Hypothalamus (tissue), 51 donors: ENCODE measurements at places on chromosomes 5 and 9.

DNA sequence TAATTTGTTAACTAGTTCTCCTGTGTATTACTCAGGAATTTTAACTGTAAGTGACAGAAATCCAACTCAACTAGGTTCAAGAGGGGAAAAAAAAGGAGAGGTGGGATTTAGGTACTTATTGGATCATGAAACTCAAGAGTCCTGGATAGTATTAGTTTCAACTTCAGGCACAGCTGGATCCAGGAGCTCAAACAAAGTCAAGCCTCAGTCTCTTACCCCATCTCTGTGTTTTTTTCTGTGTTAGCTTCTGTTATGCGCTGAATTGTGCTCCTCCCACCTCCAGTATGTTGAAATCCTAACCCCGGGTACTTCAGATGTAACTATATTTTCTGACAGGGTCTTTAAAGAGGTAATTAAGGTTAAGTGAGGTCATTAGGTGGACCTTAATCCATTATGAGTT is 53.5 kb downstream of the SMIM23 start:
- no peak for DNase-seq

GRCh38 chr9:1285526-1285925 is 235.4 kb downstream of the DMRT2 start:
- DNase-seq: no peak

DNA sequence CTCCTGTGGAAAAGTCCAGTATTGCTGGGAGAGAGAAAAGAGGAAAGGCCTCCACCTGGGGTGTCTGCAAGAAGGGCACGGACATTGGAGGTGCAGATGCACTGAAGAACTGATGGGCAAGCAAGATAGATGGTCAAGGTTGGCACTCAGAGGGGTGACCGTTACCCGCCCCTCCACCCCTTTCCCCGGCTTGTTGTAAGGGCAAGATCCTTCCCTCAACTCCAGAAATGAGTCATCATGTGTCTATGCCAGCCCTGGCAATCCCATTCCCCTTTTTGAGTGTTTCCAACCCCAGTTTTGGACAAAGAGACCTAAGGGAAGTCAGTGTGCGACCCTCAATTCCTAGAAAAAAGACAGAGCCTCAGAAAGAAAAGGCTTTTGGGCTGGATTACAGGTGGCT is 34.9 kb upstream of the ATP6V1G1 start:
- no peak for DNase-seq

DNA sequence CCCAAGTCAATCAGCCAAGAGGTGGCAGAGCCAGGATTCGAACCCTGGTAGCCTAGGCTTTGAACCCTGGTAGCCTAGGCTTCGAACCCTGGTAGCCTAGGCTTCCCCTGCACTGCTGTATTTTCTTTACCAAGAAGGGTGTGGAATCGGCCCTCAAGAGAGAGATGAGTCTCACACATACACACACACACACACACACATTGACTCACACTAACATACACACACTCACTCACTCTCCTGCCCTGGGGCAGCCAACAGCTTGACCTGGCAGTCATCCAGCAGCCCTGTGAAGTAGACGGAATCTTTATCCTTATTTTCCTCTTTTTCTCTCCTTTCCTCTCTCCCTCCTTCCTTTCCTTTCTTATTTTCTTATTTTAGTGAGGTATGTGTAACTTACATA is 55.4 kb upstream of the RPL26L1 start:
- DNase-seq: no peak

- DNase-seq: no peak
These were observed 138.7 kb downstream of the RAPGEF6 start for GRCh38 chr5:131496400-131496713.

- no peak for DNase-seq
These were observed 3.7 kb upstream of the LCN2 start for GRCh38 chr9:128145536-128145935.

GRCh38 chr5:95083606-95084005 is 201.3 kb downstream of the MCTP1 start:
- no peak for DNase-seq

- no peak for DNase-seq
These were observed 14.4 kb downstream of the SLC12A7 start for GRCh38 chr5:1097381-1097987.

DNA sequence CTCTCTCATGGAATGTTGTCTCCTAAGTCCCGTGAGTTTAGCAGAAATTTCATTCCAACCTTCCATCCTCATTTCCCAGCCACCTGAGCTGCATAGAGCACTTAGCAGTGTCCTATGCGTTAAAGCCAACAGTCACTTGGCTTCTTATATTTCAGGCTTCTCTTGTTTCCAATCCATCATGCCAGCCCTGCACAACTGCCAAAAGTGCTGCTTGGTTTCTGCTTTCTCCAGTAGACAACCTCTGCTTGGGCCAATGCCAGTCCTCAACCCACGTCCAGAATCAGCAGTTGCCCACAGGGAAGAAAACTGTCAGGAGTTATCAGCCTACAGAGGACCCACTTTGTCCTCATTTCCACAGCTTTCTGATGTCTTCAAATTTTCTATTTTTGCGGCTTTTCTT is 42.5 kb downstream of the KCNIP1 start:
- no peak for DNase-seq

GRCh38 chr5:43078956-43079355 is 38.8 kb upstream of the ANXA2R start:
- no peak for DNase-seq

- no peak for DNase-seq
These were observed 73.0 kb downstream of the NIPBL start for GRCh38 chr5:36949593-36949992.

- DNase-seq: no peak
These were observed 97.8 kb downstream of the MPDZ start for GRCh38 chr9:13181652-13182051.

DNA sequence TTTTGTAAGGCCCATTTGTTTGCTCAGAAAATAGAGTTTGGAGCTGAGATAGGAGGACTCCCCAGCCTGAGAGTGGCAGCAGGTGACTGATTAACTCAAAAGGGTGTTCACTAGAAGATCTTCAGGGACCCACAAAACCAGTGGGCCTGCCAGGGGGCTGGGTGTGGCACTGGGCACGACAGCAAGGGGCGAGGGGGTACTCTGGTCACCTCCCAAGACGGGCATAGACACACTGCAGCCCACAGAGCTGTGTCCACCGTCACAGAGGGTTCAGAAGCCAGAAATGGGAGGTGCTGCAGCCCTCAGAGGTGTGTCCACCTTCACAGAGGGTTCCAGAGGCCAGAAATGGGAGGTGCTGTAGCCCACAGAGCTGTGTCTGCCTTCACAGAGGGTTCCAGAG is 75.6 kb upstream of the CACNA1B start:
- no peak for DNase-seq

- DNase-seq: no peak
These were observed 158.8 kb downstream of the CEP120 start for GRCh38 chr5:123264394-123264793.

- DNase-seq: no peak
These were observed 49.4 kb downstream of the EXD3 start for GRCh38 chr9:137373611-137373980.

DNA sequence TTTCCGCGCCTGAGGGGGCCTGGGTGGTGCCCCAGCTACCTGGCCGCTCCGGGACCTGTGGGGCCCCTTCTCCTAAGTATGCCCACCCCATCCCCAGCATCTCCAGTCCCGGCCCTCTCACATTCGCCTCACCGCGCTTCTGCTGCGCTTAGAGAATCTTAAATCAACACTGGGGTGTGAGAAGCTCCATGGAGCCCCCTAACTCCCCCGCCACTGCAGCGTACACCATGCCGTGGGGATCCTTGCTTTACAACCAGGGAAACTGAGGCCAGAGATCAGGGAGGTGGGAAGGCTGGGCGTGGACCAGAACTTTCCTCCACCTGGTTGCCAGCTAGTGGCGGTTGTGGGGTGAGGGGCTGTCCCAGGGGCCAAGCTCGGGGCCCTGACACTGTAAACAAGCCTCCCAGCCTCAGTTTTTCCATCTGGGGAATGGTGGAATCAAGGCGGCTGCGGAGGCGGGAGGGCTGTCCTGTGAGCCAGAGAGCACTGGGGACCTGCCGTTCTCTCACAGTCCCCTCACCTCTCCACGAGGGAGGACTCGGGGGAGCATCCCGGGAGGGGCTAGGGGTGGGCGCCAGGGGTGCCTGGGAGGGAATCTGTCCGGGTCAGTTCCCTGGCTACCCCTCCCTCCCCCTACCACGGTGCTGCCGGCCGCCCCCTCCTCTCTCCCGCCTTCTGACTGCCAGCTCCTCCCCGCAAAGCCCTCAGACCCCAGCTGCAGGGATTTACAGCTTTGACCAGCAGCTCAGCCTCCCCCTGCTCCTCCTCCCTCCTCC is 161.2 kb downstream of the C9orf50 start:
- no peak for DNase-seq

- no peak for DNase-seq
These were observed 187.3 kb downstream of the EFNA5 start for GRCh38 chr5:107483231-107484024.

- no peak for DNase-seq
These were observed 57.4 kb downstream of the GCNT1 start for GRCh38 chr9:76516350-76516749.

DNA sequence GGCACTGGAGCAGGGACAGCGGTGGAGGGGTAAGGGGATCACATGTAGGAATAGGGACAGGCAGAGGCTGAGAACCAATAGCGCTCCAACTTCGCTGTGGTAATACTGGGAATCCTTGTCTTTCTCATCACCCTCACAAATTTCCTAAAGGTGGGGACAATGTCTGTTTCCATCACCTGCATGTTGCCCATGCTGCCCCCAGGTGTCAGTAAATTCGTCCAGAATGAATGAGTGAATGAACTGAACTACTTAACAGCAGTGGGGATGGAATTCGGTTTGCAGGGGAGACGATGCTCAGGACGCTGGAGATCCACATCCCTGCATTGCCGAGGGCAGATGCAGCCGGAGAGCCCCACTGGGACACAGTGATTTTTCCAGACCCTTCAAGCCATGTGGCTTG is 129.9 kb downstream of the PDZD2 start:
- DNase-seq: no peak

DNA sequence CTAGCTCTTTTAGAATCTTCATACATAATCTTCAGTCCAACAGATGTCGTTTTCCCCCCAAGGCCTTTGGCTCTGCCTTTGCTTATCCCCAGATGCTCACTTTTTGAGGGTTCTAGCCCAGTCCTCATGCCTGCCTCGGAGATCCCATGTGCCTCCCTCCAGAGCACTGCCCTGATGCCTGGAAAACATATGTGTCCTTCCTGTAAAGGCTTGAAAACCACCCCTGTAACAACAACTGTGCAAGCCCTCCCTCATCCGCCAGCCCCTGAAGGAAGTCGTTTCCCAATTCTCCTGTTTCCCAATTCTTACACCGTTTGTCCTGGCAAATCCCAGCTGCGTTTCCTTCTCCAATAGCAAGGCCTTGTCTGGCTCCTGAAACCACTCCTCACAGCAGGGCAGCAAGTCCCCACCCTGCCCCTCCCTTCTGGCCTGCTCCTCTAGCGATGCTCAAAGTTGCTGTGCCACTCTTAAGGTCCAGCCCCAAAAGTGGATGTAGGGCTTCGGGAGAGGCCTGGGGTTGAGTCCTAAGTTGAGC is 52.2 kb downstream of the SLC36A1 start:
- no peak for DNase-seq

DNA sequence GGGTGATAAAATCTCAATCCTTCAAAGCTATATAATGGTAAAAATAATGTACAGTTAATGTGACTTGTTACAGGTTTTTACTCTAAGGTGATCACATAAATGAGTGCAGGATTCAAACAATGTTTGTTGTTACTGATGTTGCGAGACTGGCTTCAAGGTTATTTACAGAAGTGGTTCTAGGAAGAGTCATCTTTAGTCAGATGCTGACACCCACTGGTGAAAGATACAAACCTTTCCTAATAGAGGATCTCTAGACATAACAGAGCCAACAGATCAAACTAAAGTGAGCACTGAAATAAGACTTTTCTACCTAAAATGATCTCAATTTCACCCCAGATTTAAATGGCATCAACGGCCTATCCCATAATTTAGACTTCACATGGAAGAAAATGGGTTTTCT is 20.2 kb downstream of the ARSB start:
- no peak for DNase-seq

DNA sequence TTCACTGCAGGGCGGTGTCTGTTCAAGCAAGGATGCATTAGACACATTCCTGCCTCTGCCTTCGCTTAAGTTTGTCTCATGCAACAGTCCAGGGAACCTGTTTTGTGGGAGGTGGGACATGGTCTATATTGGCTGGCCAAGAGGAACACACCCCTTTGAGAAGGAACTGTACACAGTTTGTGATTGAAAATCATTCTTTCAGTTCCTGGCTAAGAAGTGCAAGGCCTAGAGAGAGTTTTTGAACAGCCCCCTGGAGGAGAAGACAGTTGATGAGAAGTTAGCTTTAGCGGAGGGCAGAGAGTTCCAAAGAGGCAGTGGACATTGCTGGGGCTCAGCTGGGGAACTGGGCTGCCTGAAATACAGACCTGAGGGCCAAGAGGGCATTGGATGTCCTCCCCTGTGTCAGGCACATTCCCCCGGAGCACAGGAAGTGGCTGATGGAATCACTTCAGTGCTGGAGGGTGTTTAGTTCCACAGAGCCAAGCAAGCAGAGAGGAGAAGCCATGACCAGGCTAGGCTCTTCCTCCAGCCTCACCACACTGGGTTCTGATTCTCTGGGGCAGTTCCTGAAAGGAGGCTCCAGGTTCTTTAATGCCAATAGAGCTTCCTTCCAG is 66.6 kb downstream of the RGS3 start:
- no peak for DNase-seq

DNA sequence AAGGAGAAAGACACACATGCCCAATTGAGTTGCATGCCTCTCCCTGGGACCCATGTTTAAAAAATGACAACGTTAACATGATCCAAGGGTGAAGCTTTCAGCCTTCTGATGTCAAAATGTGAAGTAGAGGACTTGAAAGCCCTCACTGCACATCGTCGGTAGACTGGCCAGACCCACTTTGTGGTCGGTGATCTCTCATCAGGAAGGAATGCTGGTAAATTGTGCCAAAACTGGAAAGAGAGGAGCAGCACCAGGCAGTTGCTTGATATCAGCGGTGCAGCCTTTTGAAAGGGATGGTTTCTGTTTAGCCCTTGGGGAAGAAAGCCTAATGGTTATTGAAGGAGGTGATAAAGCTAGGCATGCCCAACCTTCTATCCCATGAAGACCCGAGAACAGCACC is 125.3 kb upstream of the MARCHF11 start:
- DNase-seq: no peak

DNA sequence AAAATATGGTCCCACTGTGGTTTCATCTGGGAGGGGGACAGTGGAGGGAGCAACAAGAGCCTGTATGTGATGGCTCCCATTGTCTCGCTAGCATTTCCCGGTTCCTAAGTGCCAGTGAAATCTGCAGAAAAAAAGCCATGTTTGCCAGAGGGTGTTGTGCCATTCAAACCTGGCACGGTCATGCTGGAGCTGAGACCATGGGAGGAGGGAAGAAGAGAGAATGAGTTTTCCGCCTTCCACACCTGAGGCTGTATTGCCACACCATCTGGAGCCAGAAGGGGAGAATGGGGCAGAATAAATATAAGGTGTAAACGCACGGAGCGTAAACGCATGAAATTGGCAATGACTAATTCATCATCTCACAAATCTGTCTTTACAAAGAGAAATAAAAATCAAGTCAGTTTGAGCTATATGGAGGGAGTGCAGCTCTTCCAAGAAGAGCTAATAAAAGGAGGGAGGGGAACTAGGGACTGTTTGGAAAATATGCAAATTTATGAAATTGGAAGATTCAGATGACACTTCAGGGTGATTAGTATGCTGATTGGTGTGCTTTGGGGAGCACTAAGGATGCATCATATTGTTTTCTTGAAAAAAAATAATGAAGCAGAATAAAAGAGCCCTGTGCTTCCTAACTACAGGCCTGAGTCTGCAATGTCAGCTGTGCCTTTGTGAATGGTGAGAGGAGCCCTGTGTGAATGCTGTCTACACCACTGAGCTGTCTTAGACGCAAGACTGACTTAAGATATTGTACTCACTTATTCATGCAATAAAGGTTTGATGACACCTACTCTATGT is 237.9 kb downstream of the NSG2 start:
- DNase-seq: no peak

- DNase-seq: no peak
These were observed 664.3 kb upstream of the EDIL3 start for GRCh38 chr5:85049020-85049419.
